ENCODE measurements at places on chromosomes 11 and 22.

DNA sequence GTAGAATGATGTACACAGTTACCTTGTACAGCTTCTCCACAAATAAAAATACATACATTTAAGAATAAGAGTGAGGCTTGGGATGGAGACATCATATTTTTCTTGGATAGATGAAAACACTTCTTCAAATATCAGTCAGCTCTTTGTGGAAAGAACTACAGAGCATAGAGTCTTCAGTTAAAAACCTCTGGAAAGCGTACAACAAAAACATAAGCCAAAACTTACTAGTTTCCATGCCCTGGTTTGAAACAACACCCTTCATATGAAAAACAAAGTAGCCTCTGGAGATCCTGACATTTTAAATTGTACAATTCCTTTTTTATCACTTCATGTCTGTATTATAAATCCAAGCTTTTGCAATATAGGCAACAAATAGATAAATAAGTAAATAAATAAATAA lies 7.0 kb upstream of the CEP126 start:
- no peak for DNase-seq

DNA sequence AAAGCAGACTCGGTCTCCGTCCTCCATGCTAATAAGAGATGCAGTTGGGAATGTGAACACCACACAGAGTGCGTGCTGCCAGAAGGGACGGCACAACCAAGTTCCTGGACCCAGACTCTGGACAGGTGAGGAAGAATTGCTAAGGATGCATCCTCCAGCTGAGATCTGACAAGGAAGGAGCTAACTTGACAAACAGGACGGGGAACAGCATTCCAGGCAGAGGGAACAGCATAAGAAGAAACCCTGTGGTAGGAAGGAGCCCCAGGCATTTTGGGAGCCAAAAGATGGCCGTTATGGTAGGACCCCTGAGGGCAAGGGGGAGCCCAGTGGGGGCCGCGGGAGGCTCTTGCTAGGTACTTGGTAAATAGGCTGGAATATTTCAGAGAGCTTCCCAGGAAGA lies 6.0 kb downstream of the OSM start:
- DNase-seq = no peak

DNA sequence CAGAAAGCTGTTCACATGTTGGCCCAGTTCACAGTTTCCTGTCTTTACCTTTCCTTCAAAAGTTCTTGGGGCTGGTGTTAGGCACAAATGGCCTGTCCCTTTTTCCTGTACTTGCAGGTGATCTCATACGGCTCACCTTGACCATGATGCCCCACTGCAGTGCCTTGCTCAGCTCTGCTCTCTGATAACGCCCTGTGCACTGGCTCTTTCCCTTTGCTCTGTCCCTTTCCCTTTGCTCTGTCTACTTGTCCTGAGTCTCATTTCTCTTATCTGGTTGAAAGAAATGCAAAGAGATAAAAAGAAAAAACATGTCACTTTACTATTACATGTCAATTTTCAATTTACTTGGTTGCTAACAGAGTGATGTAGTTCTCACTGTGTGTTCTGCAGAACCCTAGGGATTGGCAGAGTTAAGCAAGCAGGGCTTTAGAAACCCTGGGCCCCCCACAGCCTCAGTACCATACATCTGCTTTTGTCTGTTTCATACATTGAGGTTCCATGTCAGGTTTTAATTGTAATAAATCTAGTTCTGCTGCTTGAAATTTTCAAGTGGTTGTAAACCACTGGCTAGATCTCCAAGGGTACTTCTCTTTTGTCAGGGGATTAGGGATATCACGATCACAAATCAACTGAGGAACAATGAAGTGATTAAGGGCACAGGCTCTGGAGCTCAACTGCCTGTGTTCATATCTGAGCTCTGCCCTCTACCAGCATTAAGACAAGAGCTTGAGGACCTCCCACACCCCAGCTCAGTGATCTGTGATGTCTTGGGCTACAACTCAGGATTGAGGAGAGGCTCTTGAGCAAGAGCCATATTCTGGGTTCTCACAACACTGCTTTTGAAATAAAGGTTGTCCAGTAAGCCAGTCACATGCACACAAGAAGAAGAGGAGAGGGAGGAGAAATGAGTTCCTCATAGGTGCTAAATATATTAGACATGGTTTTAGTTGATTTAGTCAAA lies 16.3 kb upstream of the SORL1 start:
- DNase-seq = no peak

- no peak for DNase-seq
These were observed 45.6 kb downstream of the PISD start for GRCh38 chr22:31616315-31616980.

DNA sequence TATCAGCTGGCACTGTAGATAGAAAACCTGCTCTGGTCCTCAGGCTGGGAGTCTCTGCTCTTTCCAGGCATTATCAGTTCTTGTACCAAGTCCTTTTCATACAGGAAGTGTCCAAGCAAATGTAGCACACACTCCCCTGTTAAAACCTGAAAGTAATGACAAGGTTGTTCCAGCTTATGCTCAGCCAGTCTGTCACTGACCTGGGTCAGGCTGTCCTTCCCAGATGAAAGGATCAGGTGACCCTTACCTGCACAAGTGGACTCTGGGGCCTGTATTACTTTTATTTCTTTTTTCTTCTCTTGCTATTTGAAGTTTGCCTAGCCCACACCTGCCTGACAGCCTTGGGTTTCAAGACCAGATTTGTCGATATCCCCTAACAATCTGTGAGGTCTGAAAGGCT lies 156.3 kb upstream of the SESN3 start:
- no peak for DNase-seq

DNA sequence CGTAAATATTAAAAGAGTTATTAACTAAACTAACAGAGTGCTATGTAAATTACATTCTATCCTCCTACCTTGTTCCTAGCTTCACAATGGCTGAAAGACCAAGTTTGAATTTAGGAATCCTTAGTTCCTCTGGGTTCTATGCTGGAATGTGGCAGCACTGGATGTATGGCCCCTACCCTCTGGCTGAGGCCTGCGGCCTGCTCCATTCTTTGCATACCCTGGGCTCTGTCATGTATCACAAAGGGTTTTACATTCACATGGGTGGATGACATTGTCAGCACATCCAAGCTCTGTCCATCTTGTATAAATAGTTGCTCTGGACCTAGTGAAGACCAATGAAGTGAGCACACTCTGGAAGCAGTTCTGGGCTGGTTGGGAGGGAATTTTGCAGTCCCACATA lies 54.5 kb downstream of the AASDHPPT start:
- no peak for DNase-seq

- DNase-seq = no peak
These were observed 31.8 kb downstream of the GLB1L2 start for GRCh38 chr11:134363592-134363991.

DNA sequence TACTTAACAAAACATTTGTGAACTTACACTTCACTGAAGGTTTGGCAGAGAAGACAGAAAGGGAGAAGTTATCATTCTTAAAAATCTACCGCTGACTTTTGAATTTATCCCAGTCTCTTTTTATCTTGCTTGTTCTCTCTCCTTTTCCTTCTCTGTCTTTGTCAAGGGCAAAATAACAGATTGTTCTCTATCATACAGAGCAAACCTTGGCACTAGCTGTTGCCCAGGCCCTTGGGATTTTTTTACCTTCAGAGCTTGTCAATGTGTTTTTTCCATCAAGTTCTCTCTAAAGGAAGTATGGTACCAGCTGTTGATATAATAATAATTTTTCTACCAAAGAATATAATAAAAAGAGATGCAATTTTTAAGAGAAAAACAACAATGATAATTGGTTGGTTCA lies 67.2 kb downstream of the PPME1 start:
- DNase-seq = no peak

All from NCI-H446 treated with DMSO at 0.1 percent for 48 hours (cell line).